RPMI7951 (cell line): ENCODE measurements at places on chromosomes 11 and 22. TPM values are rescaled to one million over a fixed set of nuclear protein-coding genes. Genes with fewer than 3 reads are reported as not detected.

OR6A2 gene
- total RNA-seq = 0.10 and 0.24 TPM in 2 replicates

WBP2NL gene
- total RNA-seq = 0.12 and 0.39 TPM in 2 replicates

FGF19 gene
- total RNA-seq = not detected in 2 replicates

OR51E2 gene
- not detected in 2 replicates for total RNA-seq

- no peak for DNase-seq
These were observed 44.5 kb downstream of the PARVG start for GRCh38 chr22:44225091-44225689.

DNA sequence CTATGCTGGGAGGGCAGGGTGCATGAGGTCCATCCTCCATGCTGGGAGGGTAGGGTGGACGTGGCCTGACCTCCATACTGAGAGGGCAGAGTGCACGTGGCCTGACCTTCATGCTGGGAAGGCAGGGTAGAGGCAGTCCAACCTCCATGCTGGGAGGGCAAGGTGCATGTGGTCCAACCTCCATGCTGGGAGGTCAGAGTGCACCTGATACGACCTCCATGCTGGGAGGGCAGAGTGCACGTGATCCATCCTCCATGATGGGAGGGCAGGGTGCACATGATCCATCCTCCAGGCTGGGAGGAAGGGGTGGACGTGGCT is 622.2 kb downstream of the BRD1 start:
- no peak for DNase-seq

- DNase-seq = no peak
These were observed 9.0 kb upstream of the CCT8L2 start for GRCh38 chr22:16601437-16602223.

DNA sequence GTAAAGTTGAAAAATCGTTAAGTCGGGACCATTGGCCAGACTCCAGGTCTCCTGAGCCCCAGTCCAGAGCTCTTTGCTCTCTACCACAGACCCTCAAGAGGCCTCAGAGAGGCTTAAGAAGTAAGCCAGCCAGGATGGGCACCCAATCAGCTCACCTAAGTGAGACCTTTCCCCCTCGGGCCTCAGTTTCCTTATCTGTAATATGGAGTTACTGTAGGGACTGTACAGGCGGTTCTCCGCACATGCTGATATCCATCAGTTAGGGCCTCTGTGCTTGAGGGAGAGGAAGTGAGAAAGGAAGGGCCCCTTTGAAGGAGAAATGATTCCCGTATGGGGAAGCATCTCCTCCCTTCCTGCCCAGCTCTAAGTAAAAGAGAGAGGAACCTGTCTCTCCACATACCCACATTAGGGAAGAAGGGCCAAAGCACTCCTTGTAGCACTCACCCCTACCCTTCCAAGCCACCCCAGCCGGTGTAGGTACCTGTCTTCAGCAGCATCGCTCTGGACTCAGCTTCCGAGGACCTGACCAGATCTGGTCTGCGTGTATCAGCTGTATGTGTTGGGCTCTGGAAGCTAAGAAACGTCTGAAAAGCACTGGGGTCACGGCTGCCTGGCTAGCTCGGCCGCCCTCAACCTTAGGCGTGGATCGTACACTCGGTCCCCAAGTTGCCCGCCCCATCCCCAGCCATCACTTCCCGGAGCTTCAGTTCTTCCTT is 653 bp downstream of the NAGA start:
- DNase-seq = no peak

DNA sequence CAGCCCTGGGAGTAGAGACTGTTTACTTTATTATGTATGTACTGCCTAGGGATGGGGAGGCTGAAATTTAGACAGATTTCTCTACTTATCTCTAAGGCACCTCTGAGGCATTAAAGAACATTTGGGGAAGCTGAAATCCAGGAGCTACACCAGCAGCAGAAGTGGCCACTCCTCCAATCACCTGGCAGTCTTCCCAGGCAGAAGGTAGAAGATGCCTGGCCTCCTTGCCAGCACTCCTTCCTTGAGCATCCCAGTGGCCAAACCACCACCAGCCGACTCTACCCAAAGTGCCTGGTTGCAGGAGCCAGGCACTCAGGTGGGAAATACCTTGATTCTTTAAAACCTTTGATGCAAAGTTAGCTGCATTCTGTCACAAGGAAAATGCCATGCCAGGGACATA is 1.9 kb upstream of the FAT3 start:
- no peak for DNase-seq

- peak; percentile 63 for DNase-seq
These were observed 17.5 kb downstream of the CDC45 start for GRCh38 chr22:19497245-19497644.

- DNase-seq = no peak
These were observed 7.5 kb upstream of the KCNJ11 start for GRCh38 chr11:17395978-17396377.

GRCh38 chr11:26109658-26110368 is 222.1 kb upstream of the ANO3 start:
- DNase-seq = no peak

GRCh38 chr11:17472467-17472866 is 4.2 kb downstream of the ABCC8 start:
- DNase-seq = no peak

- no peak for DNase-seq
These were observed 53.7 kb downstream of the RDX start for GRCh38 chr11:110242746-110243145.

- DNase-seq = no peak
These were observed 494 bp downstream of the CHID1 start for GRCh38 chr11:910044-910588.

- DNase-seq = no peak
These were observed 407.6 kb upstream of the CADM1 start for GRCh38 chr11:115911613-115912346.

DNA sequence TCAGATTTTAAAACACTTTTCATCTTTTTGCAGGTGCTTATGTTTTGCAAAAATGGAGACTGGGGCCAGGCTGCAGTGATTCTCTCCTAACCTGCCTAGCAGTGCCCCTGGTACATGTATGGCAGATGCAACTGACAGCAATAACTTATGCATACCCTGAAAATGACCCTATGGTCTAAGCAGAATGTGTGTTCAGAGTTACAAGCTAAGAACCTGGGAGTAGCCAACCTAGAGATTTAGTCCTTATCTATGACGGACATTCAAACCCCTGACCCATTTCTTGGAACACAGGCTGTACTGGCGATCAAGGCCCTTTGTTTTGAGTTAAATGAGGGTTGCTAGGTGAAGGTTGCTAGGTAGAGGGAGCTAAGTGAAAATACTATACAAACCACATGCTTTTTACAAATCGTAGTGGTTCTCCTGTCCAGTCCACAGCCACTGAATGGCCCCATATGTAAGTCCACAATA is 184.9 kb upstream of the SESN3 start:
- no peak for DNase-seq

GRCh38 chr22:33440756-33441155 is 382.6 kb upstream of the SYN3 start:
- DNase-seq = no peak

DNA sequence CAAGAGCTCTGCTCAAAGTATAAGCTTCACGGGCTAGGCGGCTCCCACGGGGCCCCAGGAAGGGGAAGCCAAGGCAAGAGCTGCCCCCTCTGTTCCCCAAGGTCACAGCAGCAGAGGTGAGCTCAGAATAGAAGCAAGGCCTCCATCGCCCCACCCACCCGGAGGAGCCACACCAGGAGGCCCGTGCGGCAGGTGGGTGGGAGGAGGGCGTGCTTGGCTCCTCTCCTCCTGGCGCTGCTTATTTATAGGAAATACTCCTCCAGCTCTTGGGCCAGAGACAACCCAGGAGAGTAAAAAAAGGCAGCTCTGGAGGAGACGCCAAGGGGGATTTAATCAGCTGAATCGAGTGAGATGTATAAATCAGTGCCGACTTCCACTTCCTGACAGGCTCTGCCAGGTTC is 87.8 kb downstream of the FEZ1 start:
- DNase-seq = no peak

DNA sequence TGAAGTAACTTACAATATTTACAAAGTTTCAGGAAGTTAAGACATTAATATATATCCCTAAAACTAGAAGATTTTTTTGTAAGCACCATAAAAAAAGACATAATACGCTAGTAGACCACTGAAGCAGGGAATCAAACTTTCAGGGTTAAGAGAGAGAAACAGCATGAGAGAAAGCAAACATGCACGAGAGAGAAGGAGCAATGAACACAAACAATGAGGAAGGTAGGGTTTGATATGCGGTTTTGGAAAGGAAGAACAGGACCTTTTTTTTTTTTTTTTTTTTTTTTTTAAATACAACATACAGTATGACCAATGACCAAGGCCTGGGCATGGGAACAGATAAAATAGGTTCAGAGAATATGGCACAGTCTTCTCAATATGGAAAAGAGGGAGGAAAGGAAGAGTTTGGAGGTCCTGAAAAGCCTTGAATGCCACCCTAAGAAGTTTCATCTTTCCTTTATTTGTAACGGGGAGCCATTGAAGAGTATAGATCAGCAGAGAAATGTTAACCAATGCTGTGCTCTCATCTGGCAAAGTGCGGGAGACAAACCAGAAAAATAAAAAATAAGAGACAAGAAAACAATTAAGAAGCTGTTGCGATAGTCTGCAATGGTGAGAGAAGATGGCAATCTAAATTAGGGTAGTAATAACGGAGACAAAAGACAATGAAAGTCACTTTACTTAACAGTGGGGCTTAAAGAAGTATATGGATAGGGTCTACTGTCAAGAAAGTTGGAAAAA is 101.0 kb downstream of the USP35 start:
- DNase-seq = no peak

GRCh38 chr11:65459552-65459951 is 37.0 kb downstream of the NEAT1 start:
- DNase-seq = no peak

DNA sequence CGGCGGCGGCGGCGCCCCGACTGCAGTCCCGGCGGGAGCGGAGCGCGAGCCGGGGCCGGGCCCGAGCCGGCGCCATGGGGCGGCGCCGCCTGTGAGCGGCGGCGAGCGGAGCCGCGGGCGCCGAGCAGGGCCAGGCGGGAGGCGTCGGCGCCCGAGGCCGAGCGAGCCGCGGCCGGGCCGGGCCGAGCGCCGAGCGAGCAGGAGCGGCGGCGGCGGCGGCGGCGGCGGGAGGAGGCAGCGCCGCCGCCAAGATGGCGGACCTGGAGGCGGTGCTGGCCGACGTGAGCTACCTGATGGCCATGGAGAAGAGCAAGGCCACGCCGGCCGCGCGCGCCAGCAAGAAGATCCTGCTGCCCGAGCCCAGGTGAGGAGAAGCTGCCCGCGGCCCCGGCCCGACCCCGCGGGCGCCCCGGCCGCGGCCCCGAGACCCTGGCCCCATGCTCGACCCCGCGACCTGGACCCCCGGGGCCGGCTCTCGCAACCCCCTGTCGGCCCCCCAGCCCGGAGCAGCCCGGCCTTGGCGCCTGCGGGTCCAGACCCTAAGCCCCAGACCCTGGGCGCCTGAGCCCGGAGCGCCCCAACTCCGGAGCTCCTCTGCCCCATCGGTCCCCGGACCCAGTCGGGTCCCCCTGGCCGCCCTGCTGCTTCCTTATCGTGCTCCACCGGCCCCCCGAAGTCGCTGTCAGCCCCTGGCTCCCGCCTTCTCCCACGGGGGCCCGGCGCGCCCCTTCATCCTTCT is at the start of gene GRK2:
Gene GRK2 (plus strand): TSS at position 25 of the 739 bp plus-strand sequence. CDS start 227 bp downstream, at position 252.
- peak; percentile 37 for DNase-seq

DNA sequence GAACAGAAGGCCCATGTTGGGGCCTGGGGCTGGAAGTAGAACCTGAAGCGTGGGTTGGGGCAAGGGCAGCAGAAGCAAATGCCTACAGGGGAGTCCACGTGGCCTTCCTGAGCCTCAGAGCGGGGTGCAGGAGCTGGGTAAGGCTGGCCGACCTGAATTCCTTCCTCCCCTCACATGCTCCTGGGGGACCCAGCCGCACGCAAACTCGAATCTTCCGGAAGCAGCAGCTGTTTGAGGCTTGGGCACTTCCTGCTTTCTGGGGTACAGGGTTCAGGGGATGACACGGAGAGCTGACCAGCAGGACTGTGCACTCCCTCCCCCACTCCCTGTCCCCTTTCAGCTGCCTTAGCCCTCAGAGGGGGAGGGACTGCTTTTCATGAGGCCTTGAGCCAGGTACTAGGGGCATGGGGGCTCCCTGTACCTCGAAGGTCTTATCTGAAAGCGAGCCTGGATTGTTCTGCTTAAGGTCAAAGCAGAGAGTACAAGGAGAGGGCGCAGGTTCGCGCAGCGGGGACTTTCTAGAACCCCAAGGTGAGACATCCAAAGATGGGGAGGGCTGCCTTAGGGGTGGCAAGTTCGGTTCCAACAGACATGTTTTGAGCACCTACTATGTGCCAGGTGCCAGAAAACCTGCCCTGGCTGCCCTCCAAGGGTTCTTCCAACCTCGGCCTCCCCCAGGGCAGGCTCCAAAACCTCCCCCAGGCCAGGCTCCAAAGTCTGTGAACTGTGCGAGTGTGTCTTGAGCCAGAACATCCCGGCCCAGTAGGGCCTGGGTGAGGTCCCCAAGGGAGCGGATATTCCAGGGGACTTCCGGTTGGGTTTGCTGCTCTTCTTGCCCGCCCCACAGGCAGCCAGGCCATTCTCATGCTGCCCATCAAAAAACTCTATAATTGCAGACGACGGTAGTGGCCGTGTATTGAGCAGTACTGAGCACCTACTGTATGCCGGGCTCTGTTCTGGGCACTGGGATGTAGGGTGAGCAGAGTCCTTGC is 1.7 kb downstream of the NCF4 start:
- no peak for DNase-seq

GRCh38 chr11:47425611-47426010 is 628 bp downstream of the PSMC3 start:
- no peak for DNase-seq

DNA sequence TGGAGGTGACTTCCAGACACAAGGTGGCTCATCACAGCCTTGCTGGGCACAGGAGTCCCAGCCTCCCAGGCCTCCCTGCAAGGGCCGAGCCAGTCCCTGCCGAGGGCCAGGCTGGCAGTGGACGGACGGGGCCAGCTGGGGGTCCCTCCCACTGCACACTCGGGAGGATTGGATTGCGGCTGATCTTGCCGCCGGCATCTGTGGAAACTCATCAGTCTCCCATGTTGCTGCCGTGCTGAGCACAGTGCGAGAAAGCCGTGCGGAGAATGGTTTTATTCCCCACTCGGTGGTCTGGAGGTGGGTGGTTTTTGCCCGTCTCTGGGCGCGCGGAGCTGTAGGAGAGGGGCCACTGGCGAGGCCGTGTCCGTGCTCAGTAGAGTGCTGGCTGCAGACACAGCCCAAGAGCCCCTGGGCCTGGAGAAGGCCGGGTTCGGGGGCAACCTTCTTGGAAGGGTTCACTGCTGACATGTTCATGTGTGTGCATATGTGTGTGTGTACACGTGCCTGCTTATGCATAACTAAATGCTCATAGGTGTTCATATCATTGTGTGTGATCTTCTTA is 1246.4 kb downstream of the BRD1 start:
- no peak for DNase-seq

DNA sequence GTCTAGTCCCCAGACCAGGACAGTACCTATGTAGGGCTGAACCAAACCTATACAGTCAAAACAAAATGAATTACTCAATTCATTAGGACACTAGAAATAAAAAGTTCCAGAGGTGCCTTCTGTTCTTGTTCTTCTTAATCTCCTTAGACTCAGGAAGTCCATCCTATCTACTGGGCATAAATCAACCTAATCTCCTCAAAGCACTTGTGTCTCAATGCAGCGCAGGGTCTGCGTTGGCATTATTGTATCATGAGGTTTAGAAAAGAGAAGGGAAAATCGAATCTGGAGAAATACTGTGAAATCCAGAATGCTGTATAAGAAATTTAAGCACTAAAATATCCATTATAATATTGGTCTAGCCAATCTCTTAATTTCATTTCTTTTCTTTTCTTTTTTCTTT is 2.4 kb upstream of the OR10V1 start:
- DNase-seq = no peak
